ENCODE measurements at places on chromosomes 6 and 20.

- no peak for DNase-seq
Measured at GRCh38 chr6:144053601-144054000, 41.8 kb downstream of the SF3B5 start.

- DNase-seq = no peak
Measured at GRCh38 chr20:56933331-56933698, 304.2 kb downstream of the TFAP2C start.

GRCh38 chr20:3818155-3819151 is 1.9 kb upstream of the AP5S1 start:
- DNase-seq = no peak

DNA sequence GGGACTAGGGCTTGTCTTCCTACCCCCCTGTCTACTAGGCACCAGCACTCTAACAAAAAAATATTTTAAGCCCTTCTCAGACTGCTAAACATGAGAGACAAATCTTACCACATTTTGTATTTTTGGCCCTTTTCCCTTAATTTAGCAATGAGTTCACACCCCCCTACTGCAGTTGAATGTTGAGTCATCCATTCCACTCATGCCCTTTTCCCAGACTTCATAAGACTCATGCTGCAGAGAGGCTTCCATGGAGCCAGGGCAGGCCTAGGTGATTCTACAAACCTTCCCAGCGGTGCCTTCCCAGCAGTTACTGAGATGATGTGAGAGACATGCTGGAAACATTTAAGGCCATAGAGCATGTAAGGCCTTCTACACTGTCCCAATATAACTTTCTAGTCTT is 53.9 kb downstream of the PXDC1 start:
- no peak for DNase-seq

- no peak for DNase-seq
Measured at GRCh38 chr6:22214314-22214713, 82.5 kb downstream of the PRL start.

DNA sequence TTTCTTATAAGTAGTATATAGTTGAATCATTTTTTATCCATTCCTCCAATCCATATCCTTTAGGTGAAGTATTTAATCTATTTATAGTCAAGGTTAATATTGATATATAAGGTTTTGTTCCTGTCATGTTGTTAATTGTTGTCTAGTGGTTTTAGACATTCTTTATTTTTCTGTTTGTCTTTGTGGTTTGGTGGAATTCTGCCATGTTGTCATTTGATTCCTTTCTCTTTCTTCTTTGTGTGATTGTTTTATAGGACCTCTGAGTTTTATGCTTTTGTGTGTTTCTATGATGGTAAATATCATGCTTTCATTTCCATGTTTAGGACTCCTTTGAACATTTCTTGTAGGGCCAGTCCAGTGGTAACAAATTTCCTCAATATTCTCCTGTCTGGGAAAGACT is 450.3 kb upstream of the BTBD3 start:
- DNase-seq = no peak

- no peak for DNase-seq
Measured at GRCh38 chr6:1624851-1625781, 15.4 kb downstream of the FOXC1 start.

DNA sequence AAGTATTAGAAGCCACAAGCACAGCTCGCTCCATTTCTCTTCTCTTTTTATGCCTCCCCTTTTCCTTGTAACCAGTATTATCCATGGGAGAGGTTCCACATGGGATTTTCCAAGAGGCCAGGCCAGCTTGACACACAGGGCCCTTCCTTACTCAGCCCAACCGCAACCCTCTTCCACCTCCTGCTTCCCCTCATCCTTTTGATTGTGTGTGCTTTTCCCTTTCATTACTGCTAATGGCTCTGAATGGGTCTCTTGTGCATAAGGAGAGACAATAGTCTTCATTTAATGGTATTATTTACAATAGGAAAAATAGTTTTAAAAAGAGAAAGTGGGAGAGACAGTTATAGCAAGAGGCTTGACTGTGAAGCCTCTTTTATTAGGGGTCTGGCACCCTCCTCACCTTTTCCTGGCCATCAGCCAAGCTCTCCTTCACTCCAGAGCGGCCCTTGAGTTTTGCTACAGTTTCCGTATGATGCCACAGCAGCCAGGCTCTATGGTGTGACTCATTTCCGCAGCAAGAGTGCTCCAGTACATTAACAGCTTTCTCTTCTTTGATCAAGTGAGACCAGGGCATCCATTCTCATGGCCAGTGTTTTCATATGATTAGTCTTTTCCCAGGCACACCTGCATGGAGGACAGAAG is 579.5 kb downstream of the TFAP2B start:
- DNase-seq = no peak

DNA sequence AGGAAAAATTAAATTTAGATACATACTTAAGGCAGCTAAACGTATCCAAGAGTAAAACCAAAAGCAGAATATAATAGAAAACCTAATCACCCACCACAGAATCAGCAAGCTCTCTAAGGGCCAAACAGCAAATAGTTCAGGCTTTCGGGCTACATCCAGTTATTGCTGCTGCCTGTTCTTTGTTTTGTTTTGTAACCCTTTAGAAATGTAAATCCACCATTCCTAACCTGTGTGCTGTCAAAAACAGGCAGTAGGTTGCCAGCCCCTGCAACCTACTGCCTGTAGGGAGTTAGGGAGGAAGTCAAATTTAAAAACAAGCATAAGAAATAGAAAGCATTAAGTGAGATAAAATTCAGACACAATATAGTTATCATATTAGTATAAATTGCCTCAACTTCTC is 225.9 kb downstream of the PTPRT start:
- DNase-seq = no peak

DNA sequence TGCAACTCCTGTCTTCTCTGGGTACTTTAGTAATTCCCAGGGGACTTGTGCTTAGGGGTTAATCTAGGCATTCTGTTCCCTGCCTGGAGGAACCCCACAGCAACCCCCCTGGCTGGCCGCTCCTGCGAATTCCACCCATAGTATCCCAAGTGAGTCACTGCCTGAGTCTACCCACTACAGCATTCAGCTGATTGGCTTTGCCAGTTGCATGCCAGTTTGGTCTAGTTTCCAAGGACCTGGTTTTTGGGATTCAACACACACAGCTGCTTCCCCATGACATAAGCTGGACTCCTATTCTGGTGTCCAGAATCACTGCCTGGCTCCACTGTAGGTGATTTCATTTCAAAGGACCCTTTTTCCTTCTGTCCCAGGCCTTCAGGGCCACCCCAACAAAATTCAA is 40.3 kb downstream of the PLCG1 start:
- no peak for DNase-seq

DNA sequence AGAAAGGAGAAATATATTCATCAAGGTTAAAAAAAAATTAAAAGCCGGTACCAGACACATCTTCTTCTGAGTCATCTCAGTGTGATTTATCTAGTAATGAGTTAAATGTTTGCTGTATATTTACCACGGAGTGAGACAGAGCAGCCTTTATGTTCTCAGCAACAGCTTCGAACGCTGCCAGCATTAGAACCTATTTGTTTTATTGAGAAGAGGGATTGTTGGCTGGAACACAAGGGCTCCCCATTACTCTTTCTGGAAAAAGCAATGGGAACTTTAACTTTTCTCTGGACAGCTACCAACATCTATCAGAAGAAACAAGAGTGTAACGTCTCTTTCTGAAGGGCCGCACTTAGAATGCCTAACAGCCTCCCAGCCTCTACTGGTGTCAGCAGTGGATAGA is 105.3 kb upstream of the TAB2 start:
- no peak for DNase-seq

DNA sequence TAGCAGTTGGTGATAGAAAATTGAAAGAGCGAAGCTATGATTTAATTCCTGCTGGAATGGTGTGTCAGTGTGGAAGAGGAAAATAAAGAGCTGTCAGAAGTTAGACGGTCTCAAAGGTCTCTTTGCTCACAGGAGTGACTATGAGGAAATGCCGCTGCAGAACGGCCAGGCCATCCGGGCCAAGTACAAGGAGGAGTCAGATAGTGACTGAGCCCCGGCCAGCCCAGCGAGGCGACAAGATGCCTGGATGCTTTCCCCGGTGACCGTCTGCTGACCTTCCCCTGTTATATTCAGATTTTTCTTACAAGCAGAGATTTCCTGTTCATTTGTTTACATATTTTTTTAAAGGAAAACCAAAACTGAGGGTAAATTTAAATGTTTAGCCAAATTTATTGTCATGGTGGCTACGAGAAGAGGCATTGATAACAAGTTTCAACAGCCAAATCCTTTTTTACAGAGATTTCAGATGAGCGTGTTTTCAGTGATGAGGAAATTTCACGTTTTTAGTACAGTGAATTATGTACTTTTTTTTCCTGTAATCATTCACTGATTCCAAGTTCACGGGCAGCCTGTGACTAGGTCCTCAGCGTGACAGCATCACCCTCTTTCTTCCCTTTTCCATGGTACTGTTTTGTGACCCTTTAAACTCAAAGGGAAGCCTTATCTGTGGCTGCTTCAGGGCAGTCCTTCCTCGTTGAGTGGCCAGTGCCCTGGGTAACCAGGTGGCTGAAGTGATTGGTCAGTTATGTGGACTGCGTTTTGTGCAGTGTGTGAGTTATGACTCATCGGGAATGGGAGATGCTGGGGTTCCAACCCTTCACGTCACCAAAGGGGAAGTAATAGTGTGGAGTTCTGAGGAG is 12.6 kb downstream of the DYNLT1 start:
- no peak for DNase-seq

GRCh38 chr6:42424906-42425474 is 26.7 kb downstream of the TRERF1 start:
- DNase-seq = no peak

- no peak for DNase-seq
Measured at GRCh38 chr6:53809691-53810090, 14.9 kb downstream of the LRRC1 start.

DNA sequence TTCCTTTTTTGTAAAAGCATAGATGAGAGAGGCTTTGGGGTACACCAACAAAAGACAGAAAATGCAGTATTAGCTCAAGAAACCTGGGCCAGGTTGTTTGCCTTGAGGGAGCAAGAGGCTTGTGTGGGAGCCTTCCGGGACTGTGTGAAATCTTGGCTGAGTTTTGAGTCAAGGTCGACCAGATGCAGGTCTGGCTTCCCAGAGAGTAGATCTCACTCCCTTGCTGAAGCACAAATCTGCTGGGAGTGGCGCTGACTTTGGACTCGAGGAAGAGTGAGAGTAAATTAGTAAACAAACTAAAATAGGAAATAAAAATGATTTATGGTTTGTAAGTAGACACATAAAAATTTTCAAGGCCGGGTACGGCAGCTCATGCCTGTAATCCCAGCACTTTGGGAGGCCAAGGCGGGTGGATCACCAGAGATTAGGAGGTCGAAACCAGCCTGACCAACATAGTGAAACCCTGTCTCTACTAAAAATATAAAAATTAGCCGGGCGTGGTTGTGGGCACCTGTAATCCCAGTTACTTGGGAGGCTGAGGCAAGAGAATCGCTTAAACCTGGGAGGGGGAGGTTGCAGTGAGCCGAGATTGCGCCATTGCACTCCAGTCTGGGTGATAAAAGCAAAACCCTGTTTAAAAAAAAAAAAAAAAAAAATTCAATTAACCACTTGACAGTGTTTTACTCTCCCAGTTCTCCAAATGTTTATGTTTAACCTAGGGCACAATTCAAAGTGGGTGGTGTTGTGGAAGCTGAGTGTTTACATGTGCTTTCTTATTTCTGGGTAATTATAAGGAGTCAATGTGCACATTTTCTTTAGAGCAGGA is 27.7 kb upstream of the EDN1 start:
- no peak for DNase-seq

DNA sequence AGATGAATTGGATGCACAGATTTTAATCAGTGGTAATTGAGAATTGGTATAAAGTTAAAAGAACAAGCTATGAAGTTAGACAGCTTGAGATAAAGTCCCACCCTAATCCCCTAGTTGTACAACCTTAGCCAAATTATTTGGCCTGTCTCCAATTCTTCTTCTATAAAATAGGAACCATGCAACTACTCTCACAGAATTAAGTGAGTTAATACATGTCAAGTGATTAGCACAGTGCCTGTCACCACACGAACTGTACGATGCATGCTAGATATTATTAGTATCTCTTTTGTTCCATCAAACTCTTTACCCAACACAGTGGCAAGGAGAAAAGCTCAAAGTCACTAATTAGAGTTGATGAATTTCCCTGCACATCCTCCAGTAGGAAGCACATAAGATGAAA is 44.7 kb downstream of the MBOAT1 start:
- DNase-seq = no peak

DNA sequence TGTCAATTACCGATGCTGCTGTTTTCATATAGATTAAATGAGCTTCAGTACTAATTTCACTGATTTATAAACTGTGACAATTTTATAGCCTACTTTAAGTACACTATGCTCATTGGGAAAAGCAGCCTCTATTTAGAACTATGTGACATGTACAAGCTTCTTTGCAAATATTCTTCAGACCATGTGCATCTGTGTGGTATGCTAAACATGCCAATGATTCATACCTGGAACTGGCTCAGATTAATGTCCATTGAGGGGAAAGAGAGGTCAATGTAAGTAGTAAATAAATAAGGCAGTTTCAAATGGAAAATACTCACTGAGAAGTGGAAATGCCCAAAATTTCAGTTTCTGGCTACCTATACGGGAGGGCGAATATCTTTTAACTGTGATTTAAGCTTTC is 777.7 kb downstream of the C6orf118 start:
- no peak for DNase-seq

GRCh38 chr20:61307686-61308476 is 55.8 kb downstream of the CDH4 start:
- DNase-seq = no peak

- DNase-seq = no peak
Measured at GRCh38 chr6:149560736-149561135, 5.4 kb upstream of the GINM1 start.

DNA sequence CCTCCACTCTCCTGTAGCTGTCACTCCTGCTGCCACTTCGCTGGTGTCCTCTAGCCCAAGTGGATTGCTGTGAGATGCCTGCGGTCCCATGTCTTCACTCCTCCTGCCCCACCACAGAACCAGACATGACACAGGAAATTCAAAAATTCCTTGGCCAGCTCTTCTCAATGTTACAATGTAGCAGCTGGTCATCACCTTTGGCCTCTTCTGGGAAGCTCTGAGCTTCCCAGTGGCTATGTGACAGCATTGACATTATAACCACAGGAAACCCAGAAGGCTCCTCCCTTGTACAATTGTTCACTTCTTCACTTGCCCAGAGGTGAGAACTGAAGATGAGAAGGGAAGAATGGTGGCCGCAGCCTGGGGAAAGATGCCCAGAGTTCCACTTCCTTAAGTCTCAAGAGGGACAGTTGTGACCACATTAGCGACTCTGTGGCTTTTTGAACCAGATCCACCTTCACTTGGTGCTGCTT is 76.1 kb upstream of the NAA20 start:
- DNase-seq = no peak

DNA sequence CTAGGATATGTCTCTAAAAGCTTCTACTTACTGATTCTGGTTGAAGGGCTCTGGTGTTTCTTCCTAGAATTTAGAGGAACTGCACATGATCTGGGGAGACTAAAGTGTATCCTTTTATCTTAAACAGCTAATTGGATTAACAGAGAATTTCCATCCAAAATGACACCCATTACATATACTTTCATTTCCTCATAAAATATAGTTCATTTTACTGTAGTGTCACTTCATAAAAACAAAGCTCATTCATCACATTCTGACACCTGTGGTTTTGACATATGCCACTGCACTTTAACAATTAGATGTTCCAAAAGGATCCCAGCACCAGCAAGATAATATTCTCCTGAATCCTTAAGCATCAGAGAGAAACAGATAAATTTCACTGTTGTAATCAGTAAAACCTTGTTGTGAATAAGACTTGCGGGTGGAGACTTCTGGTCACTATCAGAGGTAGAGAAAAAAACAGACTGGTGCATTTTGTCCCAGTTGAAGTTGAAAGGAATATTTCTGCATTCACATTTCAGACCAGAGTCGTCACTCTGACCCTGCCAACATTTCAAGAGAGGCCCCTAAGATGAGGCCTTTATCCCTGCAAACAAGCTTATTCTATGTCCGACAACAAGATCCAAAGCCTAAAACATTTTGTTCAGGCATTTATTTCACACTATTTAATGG is 175.3 kb upstream of the BMP5 start:
- no peak for DNase-seq
